ENCODE measurements at places on chromosomes 3 and 15. TPM values are rescaled to one million over a fixed set of nuclear protein-coding genes. Genes with fewer than 3 reads are reported as not detected.

The GOLGA8K gene
- total RNA-seq = 1.8 TPM

GRCh38 chr3:3531476-3531875 is 267.8 kb upstream of the LRRN1 start:
- DNase-seq = no peak

DNA sequence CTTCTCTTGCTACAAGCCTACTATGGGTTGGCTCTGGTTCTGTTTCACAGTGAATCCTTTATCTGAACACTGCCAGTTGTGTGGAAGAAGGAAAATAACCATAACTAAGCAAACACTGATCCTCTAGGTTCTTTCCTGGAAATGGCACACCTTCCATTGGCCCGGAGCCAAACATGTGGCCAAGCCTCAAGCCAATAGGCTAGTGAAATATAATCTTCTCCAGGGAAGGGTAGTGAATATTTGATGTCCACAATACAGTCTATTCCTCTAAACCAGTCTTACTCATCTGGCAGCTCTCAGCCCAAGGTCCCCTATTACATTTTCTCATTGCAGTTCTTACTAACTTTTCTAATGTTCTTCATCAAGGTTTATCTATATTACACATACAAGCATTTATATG is 921.3 kb downstream of the TUSC7 start:
- no peak for DNase-seq

- no peak for DNase-seq
Measured at GRCh38 chr15:82870727-82871320, 61.4 kb downstream of the WHAMM start.

DNA sequence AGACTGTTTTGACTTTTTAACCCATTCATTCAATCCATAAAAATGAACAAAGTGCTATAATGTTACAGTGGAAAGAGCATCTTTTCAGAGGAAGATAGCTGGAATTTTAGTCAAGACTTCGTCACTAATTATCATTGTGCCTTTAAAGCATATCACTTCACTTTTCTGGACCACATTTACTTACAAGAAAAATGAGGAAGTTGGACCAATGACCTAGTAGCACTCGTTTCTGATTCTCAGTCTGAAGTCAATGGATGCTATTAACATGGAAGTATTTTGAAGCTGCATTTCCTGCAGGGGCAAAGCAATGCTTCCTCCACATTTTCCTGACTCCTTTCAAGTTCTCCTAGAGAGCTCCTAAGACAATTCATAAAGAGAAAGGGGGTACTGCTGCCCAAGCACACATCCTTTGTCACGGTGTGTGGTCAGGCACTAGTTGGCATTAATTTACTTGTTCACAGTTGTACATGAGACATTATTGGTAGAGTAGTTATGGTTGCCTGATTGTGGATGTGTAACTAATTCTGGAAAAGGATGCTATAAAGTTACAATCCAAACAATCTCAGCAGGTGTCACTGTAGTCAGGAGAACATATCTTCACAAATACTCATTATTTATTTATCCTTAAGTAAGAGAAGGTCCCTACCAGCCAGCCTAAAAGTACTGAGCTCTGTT is 1049.1 kb downstream of the FHIT start:
- no peak for DNase-seq

The ITPKA gene
- 1.3 TPM for total RNA-seq

DNA sequence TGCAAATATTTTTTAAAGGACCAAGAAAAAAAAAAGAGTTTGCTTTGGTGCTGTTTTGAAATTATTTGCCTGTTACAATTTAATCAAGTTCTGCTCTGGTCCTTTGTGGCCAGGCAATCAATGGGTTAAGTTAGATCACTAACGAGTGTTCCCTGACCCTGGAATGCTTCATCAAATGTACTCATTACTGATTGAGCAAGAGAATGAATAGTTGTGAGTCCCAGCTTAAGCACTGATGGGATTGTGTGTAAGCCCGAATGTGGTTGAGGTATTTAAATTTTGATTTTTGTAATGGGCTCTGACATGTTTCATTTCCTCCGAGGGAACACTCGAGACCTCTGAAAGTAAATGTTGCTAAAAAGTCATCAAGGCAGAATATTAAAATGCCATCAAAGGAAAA is 699.1 kb downstream of the MCTP2 start:
- DNase-seq = no peak

DNA sequence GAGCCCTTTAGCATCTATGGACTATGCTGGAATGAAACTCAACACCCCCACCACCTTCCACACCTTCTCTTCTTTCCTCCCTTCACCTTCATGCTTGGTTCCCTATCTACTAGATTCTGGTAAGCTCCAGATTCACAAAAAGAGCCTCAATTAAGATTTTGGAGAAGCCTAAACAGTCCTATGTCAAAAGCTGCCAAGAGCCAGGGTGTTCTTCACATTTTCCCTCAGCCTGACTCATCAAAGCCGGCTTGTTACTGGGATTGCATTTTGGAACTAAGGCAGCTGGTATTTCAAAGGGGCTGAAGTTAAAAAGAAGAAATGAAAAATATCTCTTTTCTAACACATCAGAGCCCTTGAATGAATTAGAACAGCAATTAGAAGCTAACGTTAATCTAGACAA is 247.7 kb downstream of the MYRIP start:
- DNase-seq = no peak

The CSPG4 gene
- total RNA-seq = 5.3 TPM

DNA sequence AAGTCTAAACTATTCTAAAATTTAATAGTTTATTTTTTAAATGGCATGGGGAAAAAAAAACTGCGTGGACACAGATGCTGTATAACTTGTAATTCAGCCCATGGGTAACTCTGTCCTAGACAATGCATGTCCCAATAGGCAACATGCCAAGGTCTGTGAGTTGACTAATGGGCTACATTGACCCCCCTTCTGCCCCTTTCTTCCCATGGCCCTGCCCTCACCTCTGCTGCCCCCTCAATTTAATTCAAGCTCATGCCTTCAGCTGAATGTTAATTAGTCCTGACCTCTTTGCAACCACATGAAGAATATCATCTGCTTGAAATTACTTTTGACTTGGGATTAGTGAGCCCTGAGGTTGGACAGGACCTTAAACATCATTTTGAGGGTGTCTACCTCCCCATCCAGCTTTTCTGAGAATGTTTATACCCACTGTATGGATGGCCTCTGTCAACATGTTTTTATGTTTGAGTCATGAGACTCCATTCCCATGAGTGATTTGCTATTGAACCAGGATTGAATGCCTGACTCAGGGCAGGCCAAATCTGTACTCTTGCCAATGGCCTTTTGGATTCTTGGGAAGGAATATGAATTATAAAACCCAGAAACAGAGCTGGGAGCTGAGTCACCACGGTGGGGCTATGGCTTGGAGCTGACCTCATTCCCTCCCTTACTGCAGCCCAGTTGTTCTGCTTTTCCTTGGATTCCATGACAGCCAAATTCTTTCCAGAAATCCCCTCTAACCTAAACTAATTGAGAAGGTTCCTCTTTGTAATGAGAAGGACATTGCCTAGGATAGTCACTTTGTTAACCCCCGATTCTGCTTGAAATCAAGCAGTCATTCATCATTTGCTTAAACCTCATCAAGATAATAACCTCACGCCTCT is 33.5 kb upstream of the PDE8A start:
- DNase-seq = no peak

DNA sequence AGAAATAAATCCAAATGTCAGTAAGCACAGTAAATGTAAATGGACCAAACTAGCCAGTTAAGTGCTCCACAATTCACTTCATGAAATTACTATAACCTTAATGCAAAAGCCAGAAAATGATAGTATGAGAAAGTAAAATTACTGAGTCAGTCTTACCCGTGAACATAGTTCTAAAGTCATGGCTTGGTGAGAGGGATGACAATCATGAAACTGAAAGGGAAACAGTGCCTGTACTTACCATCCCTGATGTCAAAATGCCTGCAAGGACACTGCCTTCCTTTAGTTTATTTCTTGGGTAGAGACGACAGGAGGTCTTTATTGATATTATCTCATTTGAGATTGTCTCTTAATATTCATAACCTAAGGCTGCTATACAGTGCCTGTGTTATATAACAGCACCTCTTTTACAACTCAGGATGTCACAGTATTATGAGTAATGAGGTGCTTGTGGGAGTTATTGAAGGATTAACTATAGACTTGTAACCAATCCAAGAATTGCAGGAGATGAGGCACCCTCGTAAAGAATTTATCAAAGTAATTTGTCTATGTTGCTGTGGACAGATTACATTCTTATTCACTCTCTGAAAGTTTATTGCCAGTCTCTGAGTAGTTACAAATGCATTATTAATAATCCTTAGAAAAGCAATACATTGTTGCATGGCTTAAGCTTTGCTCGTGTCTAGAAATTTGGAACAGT is 142.9 kb upstream of the BFSP2 start:
- no peak for DNase-seq

Measured in neural crest cell (in vitro differentiated cells).